ENCODE measurements at places on chromosomes 6 and 20. TPM values are rescaled to one million over a fixed set of nuclear protein-coding genes. Genes with fewer than 3 reads are reported as not detected.

GRCh38 chr20:16346956-16347355, 226.3 kb downstream of the KIF16B start:
- no peak for DNase-seq

- no peak for DNase-seq
Measured at GRCh38 chr6:160792708-160793107, 90.7 kb downstream of the PLG start.

DNA sequence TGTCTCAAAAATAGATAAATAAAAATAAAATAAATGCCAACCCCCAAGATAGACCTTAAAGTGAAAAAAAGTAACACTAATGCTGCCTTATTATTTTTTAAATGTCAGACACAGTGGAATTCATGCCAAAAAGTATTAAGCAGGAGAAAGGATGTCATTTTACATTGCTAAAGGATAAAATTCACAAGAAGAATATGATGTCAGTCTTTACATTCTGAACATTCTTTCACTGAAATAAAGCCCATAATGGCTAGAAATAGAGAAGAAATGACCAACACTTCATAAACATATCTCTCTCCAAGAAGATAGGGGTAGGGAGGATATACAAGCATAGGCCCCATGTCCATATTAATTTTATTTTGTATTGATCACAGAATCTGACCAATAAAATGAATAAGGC, 47.4 kb downstream of the SLC23A2 start:
- DNase-seq: no peak

CYP24A1 gene
- total RNA-seq: 12.3 TPM

GRCh38 chr6:133017581-133017980, 203.2 kb downstream of the RPS12 start:
- DNase-seq: no peak

DNA sequence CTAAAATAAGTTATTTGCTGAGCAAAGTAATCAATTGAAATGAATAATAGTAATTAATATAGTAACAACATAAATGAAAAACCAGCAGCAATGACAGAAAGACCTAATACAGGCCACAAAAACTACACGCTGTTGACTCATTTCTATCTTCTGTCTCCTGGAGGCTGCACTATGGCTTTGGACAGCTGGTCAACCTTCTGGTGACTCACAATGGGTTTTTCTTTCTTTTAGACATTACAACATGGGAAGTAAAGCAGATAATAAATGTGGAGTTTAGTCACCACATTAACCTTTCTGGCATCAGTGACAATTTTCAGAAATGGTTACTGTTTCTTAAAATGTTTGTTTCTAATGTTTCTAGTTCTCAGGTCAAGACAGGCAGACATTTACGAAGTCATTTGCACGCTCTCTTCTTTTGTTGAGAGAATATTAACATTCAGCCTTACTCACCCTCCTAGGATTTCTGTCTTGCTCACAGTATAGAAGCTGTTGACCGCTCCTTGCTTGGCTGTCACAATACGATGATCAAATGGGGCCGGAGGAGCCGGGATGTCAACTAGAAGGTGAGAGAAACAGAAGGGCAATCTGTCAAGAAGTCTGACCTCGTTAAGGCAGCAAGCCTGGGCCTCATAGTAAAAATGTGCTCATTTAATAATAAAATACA, 62.2 kb downstream of the MYLK4 start:
- no peak for DNase-seq

DNA sequence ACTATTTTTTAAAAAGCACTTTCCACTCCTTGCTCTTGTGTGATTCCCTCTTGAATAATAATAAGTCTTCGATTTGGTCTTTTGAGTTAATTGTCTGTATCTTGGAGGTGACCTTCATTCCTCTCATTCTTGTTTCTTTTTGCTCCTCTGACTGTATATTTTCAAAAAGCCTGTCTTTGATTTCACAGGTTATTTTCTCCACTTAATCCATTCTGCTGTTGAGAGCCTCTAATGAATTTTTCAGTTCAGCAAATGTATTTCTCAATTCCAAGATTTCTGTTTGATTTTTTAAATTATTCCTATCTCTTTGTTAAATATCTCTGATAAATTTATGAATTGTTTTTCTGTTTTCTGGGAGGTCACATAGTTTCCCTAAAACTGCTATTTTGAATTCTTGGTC, 21.7 kb upstream of the KIAA1586 start:
- no peak for DNase-seq

- DNase-seq: no peak
Measured at GRCh38 chr6:110493253-110493800, 16.9 kb upstream of the SLC22A16 start.

DNA sequence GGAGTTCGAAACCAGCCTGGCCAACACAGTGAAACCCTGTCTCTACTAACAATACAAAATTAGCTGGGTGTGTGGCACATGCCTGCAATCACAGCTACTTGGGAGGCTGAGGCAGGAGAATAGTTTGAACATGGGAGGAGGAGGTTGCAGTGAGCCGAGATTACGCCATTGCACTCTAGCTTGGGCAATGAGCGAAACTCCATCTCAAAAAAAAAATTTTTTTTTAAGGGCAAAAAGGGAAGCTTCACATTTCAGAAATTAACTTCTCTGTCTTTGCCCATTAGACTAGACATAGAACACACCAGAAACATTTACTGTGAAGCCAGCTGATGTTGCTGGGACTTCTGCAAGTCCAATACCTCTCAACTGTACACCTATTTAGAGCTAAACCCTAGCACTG, 90.8 kb upstream of the HDAC2 start:
- no peak for DNase-seq

SAMD10 gene
- 5.2 TPM for total RNA-seq

All from esophagus squamous epithelium (tissue), 5 donors.